Activated T-helper 2 cell treated with anti-CD3 and anti-CD28 coated beads, Interferon-gamma antibody, Interleukin-2, Interleukin-4, amounts not matched to agents 10 μg/mL and 5 μg/mL and 100 μg/mL, durations not matched to agents 14 hours and 24 hours and 36 hours (primary cell): ENCODE measurements at places on chromosomes 4 and X. TPM values are rescaled to one million over a fixed set of nuclear protein-coding genes. Genes with fewer than 3 reads are reported as not detected.

Gene CT45A1
- not detected in 2 replicates for total RNA-seq

Gene LINC00632
- 3.1 and 3.3 TPM in 2 replicates for total RNA-seq

Gene ADGRG2
- total RNA-seq, result 0.02 TPM in 1 of 2 replicates, not detected in the other

Gene AFM
- not detected in 2 replicates for total RNA-seq

Gene CLGN
- total RNA-seq, result 0.11 and 0.30 TPM in 2 replicates

Gene ATOH1
- not detected in 2 replicates for total RNA-seq

Gene CHST7
- 3.8 TPM in 2 replicates for total RNA-seq
